Activated CD8-positive, alpha-beta memory T cell treated with anti-CD3 and anti-CD28 coated beads, Interleukin-2, amount 50 U/mL, for 4 hours (primary cell): ENCODE measurements at places on chromosomes 3 and 15.

DNA sequence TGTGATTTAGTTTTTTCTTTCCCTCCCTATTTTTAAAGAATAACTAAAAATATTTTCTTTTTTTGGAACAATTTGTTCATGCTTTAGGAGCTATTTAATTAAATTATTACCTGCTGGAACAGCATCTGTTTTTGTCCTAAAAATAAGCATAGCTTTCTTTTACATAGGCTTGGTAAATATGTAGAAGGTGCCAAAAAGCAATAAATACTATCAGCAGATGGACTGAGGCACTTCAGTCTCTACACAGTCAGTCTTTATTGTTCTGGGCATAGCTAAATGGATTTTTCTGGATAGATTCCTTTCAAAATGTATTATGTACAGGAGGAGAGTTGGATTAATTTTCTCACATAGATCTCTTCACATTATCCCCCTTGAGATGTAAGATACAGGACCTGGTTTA is 223.5 kb downstream of the NAALADL2 start:
- no peak for DNase-seq

GRCh38 chr3:79140708-79141107 is 627.1 kb downstream of the ROBO1 start:
- DNase-seq, result no peak

DNA sequence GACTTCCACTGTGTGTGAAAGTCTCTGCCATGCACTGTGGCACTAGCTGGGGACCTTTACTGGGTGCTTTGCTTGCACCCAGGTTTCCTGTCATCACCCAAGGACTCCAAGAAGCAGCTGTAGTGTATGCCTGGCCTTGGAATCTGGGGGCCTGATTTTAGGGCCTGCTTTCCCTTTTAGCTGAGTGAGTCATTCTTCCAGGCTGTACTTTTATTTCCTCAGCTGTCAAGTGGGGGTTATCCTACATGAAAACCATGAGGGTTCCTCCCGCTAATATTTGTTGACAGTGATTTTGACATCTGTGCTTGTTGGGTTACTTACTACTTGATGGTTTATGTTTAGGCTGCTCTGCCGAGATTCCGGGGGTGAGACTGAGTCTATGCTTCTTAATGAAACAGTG is 18.5 kb downstream of the GORASP1 start:
- no peak for DNase-seq

DNA sequence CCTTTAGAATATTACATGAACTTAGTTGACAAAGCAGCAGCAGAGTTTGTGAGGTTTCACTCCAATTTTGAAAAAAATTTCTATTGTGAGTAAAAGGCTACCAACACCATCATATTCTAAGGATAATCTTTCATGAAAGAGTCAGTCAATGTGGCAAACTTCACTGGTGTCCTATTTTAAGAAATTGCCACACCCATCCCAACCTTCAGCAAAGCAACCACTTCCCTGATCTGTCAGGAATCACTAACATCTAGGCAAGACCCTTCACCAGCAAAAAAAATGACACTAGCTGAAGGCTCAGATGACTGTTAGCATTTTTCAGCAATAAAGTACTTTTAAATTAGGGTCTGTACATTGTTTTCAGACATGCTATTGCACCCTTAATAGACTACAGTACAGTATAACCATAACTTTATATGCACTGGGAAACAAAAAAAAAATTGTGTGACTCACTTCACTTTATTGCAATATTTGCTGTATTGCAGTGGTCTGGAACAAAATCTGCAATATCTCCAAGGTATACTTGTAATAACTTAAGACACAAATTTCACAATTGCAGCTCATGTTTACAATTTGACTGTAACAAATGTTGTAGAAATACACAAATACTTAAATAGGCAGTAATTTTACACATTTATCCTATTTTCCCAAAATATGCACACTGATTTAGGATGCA is 38.9 kb upstream of the ALCAM start:
- DNase-seq, result no peak

GRCh38 chr15:90818251-90819210 is 49.9 kb upstream of the FURIN start:
- no peak for DNase-seq

DNA sequence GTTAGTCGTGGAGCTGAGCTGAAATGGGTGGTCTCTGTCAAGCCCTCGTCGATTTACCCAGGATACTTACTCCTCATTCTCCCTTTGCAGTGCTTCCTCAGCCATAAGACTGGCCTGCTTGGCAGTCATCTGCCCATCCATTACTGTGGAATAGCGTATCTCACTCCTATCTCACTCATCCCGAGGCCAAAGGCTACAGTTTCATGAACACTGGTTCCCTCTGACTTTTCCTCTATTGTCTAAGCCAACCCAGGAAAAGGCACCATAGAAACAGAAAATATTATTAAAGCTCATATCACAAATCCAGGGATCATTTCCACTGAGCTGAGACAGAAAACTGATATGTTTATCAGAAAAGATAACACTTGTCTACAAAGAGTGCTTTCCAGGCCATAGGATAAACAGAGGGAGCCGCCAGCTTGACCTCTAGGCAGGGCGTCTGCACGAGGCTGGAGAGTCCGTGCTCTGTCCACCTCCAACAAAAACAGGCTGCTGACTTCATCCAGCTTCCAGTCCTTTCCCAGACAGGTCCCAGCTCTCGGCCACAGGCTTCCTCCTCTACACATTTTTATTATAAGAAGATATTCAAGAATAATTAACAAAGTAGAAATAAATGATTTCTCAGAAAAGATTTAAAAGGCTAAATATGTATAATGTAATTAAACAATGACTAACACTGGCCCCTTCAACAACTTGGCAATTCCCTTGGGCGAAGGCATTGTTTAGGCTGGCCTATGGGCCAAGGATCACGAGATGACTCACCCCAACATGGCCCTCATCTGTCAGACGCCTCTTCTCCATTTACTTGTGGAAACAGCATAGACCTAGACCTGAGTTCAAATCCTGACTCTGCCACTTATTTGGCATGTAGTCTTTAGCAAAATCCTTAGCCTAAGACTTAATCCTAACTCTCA is 27.4 kb upstream of the BOC start:
- no peak for DNase-seq

DNA sequence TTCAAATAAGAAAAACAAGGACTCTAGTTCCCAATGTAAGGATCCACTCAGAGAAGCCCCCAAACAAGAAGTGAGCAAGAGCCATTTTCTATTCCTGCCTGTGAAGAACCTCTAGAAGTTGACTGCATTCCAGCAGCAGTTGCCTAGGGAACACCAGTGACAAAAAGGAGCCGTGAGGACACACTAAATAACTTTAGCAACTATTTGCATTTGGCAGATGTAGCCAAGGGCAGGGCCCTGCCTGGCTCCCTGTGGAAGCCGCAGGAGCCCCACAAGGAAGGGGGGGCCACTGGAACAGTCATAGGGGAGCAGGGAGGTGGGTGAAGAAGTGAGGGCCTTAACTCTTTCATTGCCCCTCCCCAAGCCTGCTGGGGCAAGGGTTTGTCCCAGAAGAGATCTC is 470.2 kb upstream of the PROK2 start:
- no peak for DNase-seq

DNA sequence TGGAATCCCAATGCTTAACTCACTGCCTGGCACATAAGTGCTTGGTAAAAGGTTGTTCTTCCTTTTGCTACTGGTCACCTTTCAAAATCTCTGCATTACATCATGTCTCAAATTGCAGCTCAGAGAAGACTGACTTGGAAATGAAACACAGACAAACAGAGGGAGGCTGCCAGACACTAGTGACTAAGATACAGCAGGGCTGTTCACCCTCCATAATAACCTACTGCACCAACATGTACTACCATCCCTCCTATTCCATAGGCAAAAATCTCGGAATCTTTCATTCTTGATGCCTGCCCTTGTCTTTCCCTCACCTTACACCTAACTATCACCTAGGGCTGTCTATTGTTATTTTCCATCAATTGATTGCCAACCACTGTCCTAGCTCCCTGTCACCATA is 502.3 kb upstream of the ADAMTS9 start:
- DNase-seq, result no peak

DNA sequence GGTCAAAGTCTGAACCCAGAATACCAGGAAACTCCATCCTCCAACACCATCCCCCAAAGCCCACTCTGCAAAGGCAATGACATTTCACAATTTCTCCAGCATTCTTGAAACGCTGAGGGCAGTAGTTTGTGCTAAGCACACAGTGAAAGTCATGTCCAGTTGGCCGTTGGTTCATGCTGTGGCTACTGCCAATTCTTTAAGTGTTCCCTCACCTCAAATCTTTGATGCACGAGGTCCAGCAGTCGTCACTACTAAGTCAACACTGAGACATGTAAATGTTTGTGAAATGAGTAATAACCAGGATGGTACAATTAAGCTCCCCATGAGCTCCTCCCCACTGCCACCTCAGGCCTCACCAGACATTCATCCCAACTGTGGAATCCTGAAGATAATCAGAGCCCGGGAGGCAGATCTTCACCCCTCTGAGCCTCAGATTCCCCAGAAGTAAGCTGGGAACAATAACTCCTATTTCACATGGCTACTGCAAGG is 7.0 kb downstream of the SUCLG2 start:
- no peak for DNase-seq

GRCh38 chr3:35757991-35758757 is 118.8 kb downstream of the ARPP21 start:
- DNase-seq, result no peak

GRCh38 chr3:66261355-66261754 is 40.6 kb downstream of the SLC25A26 start:
- DNase-seq, result no peak

DNA sequence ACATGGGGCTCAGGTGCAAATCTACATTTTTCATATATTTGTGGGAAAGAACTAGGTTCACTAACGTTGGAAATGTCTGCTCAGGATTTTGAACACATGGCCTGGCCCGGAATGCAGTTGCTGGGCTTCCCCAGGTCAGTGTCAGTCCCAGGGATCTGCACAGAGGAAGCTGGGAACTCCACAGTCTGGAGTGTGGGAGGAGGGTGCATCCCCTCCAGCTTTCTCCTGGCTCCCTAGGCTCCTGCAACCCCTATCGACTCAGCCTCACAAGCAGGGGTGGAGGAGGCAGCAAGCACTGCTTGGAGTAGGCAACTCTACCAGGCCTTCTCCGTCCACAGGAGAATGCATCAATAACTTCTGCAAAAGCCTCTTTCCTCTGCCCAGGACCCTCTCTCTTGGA is 30.1 kb upstream of the HCN4 start:
- DNase-seq, result no peak

DNA sequence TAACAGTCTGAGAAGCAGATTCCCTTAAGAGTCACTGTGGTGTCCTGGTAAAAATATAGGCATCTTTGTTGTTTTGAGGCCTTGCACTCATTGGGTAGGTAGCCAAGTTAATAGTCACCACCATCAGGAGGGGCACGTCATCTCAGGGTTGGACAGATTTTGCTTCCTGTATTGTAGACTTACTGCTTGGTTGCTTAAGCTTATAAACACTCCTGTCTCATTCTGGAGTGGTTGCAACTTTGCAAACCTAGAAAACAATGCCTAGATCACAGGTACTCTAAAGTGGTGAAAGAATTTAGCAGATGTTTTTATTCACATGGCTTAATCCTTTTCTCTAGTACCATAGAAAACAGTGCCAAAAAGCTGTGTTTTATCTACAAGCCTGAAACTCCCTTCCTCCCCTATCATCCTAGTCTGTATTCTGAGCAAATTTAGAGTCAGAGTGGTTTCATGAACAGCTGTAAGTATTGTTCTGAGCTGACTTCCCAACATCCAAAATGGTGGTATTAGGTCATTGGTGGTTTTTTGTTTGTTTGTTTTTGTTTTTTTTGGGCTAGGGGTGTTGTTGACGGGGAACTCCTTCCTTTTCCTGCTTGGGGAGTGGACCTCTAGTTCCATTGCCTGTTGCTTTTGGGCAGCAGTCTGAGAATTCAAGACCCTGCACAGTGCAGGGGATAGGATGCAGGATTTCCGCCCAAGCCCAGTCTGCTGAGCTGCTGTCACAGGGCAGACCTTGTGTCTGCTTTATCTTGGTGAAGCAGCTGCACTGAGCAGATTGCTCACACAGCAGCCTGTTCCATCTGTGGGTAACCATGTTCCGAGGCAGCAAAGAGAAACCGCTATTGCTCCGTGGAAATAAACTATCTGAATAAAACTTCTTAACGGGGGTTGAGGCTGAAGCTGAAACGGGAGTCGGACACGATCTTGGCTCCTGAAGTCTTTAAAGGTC is 202.0 kb downstream of the AKAP13 start:
- peak; percentile 59 for DNase-seq

DNA sequence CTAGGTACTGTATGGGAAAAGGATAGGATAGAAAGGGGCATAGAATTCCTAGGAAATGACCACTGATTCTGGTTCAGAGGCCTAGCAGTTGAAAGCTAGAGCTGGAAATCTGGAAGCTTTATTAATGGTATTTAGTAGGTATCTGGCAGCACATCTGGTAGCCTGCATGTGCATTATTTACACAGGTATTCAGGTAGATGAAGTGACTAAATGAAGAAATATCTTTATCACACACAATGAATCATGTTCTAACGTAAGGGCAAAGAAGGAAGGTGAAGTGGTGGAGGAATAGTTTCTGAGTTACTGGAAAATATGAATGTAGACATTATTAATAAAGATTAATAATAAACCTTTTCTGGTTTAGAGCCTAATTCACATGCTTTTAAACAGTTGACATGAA is 119.9 kb downstream of the MBNL1 start:
- DNase-seq, result no peak

DNA sequence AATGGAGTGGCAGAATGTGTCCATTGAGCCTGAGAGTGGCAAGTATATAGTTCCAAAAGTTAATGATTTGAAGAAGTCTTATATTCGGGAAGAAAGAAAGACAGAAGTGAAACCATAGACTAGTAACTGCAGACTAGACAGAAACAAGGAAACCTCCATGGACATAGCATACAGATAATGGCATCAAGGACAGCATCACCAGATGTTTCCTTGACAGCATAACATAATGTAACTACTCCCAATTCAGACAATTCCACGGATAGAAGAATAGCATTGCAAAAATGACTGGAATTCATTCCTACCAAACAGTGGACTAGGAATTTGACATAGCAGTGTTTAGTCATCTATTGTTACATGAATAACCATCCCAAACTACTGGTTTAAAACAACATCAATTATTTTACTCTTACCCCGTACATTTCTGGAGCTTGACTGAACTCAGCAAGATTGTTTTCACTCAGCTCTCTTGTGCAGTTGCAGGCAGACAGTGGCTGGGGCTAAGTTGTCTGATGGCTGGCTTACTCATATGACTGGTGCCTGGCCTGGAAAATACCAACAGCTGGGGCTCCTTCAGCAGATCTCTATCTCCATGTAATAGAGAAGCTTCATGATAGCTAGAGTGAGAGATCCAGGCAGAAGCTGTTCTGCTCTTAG is 109.7 kb upstream of the GADL1 start:
- no peak for DNase-seq

GRCh38 chr3:182244222-182244971 is 532.7 kb downstream of the SOX2 start:
- DNase-seq, result no peak

GRCh38 chr3:17935222-17935621 is 192.8 kb upstream of the TBC1D5 start:
- no peak for DNase-seq
